Caki2 (cell line): ENCODE measurements at places on chromosomes 3 and 15. TPM values are rescaled to one million over a fixed set of nuclear protein-coding genes. Genes with fewer than 3 reads are reported as not detected.

GRCh38 chr3:106985721-106986120, 391.5 kb upstream of the CCDC54 start:
- no peak for DNase-seq

DNA sequence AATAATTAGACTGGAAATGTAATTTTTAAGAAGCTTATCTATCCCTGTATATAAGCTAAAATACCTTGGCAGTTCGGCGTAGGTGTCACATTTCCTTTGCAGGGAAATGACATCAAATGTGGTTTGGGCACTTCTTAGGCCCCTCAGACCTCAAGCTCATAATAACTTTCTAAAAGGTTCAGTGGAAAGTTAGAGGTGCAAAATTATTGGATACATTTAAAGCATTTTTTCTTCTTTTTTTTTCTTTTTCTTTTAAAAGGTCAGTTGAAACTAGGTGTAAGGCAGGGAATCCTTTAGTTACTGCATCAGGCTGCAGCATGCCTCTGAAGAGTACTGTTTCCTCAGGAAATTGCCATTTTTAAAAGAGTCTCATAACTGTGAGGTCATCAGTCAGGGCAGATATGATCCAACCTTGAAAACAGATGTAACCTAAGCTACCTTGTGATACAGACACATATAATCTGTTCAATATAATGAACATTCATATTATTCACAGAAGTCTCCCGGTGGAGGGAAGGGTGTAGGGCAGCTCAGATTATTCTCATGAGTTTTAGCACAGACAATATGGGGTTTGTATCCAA, 4.8 kb downstream of the SACM1L start:
- no peak for DNase-seq

GRCh38 chr3:69231929-69232440, 109.6 kb upstream of the LMOD3 start:
- peak; percentile 91 for DNase-seq

- DNase-seq: no peak
Measured at GRCh38 chr15:69954666-69955065, 143.1 kb downstream of the TLE3 start.

DNA sequence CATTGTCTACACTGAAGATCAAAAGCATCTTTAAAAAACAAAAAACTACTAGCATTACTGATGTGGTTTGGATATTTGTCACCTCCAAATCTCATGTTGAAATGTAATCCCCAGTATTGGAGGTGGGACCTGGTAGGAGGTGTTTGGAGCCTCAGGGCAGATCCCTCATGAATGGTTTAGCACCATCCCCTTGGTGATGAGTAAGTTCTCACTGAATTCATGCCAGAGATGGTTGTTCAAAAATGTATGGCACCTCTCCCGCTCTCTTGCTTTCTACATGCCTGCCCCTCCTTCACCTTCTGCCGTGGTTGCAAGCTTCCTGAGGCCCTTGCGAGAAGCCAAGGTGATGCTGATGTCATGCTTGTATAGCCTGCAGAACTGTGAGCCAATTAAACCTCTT, 136.6 kb upstream of the FHIT start:
- DNase-seq: no peak

- no peak for DNase-seq
Measured at GRCh38 chr15:52567871-52568600, 794 bp downstream of the ARPP19 start.

- no peak for DNase-seq
Measured at GRCh38 chr3:195159117-195159813, 111.7 kb downstream of the XXYLT1 start.

The GUCA1C gene
- total RNA-seq: not detected in 2 replicates

The HYAL1 gene
- 1.2 TPM in 1 of 2 replicates, not detected in the other for total RNA-seq

The PLA2G4D gene
- total RNA-seq: not detected in 2 replicates

DNA sequence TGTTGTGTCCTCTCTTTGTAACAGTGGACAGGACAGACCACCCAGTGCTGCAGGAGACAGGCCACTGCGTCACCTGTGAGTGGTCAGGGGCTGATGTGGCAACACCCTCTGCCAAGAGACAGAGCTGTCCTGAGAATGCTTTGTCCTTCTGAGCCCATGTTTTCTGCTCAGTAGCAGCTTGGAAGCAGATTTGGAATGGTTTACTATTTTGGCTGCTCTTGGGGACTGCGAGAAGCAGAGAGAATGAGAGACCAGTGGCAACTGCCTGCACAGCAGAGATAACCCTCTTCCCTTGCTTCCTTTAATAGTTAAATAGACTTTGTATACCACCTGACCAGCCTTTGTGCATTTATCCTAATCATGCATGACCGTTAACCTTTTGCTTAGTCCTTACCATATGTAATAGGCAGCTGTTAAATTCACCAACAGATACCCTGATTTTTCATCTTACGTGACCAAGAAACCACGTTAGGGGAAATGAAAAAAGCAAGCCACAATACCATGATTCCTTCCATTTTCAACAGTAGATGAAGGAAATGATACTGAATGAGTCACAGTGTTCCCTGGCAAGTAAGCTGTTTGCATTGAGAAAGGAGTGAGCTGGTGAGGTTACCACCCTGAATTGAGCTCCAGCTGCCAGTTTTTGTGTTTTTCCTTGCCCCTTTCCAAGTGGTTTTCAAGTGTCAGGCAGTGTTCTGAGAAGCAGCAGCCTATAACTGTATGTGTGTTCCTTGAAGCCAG, 35.5 kb downstream of the B3GALNT1 start:
- peak; percentile 62 for DNase-seq

DNA sequence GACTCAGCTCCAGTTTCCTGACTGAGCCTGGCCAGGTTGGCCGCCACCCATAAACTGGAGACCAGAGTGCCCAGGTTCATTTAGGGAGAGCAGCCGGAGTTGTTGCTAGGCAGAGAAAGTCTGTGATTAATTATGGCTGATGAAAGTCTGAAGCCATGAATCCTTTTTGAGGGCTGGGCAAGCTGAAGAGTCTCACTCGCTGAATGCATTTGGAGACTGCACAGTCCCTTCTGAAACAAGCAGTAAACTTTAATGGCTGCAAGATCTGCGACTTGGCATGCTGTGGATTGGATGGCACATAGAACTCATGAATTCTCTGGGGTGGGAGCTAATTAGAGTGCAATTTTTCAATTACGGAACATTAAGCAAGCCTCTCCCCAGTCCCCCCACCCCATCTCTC, 282.1 kb downstream of the RPLP1 start:
- no peak for DNase-seq

DNA sequence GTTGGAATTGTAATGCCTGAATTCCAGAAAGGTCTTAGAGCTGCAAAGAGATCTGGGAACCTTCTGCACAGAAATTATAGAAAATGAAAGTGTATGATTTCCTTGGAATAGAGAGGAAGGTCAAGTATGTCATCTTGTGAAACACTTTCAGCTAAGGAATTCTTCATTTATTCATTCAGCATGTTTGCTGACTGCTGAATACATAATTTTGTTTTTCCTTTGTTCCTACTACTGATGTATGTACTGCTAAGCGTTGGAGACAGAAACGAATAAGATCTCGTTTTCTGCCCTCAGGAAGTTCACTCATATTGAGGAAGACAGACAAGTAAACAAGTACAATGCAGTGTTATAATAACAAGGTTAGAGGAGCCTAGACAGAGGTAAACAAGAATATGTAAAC, 14.3 kb upstream of the IL20RB start:
- no peak for DNase-seq

DNA sequence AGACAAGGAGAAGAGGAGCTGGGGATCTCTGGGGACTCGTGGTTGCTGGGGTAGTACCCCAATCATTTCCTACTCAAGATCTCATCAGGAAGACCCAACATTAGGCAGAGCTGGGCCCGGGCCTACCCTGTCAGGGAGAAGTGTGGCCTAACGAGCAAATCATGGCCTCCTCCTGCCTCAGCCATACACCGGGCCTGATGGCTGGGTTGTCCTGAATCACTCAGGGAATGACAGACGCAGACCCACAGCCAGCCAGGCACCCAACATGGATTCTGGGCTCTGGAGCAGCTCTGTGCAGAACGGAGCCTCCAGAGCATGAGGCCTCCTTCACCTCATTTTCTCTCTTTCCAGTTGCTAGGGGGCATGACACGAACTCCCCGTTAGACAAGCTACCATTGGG, 19.7 kb downstream of the ITGA11 start:
- no peak for DNase-seq

GRCh38 chr15:77504306-77504705, 83.6 kb downstream of the HMG20A start:
- DNase-seq: no peak

- DNase-seq: no peak
Measured at GRCh38 chr3:18423401-18424212, 1.5 kb downstream of the SATB1 start.

The WDR73 gene
- total RNA-seq: 14.2 and 23.1 TPM in 2 replicates

The CLASP2 gene
- total RNA-seq: 14.5 and 18.8 TPM in 2 replicates

The GRM2 gene
- not detected in 2 replicates for total RNA-seq

DNA sequence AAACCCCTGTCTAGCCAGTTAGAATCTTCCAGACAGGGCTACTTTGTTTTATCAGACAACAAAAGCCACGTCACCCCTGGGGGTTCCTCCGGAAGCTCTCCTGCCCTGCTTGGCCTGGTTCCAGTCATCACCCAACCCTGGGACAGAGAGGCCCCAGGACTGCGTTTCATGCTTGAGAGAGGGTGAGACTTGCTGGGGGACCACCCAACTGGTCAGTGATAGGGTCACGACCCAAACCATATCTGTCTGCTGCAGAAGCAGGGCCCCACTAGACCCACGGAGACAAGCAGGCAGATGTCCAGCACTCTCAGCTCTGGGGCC, 1.2 kb downstream of the NT5DC2 start:
- DNase-seq: no peak

GRCh38 chr3:149402481-149402880, 25.0 kb upstream of the TM4SF1 start:
- no peak for DNase-seq

DNA sequence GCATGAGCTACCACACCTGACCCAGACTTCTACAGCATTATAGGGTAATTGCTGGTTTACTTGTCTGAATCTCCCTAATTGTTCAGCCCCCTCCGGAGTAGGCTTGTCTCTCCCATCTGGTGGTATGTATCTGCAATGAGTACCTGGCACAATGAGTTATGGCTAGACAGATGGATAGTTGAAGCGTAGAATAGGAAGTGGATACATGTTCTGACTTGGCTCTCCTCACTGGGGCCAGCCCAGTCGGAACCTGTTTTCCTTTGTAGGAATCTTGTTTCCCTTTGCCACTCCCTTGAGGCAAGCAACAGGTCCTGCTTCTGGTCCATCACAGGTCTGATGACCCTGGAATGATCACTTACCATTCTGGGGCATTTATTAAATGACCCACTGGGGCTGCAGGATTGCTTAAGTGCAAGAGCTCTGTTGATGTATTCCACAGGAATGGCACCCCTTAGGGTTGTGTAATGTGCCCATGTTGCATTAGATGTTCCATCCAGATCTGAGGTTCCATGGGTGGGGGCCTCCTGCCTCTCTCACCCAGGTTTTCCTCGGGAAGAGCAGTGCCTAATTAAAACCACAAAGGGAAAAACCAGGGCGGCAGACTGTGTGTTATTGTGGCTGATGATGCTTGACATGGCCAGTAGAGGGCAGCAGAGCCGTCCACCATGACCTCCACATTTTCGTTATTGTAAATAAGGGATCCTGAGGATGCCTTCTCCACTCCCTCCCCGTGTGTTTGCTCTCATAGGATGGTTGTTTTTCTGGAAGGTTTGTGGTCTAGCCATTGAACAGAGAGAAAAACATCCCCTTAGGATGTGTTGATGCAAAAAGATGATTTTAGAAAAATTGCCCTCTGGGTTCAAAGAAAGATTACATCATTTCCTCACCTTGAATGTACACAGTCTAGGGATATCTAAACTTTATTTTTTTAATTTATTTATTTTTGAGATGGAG, 58.0 kb downstream of the CMTM8 start:
- peak; percentile 47 for DNase-seq

- no peak for DNase-seq
Measured at GRCh38 chr15:82829234-82829633, 19.8 kb downstream of the WHAMM start.

The TM4SF18 gene
- total RNA-seq: 5.9 and 9.3 TPM in 2 replicates

DNA sequence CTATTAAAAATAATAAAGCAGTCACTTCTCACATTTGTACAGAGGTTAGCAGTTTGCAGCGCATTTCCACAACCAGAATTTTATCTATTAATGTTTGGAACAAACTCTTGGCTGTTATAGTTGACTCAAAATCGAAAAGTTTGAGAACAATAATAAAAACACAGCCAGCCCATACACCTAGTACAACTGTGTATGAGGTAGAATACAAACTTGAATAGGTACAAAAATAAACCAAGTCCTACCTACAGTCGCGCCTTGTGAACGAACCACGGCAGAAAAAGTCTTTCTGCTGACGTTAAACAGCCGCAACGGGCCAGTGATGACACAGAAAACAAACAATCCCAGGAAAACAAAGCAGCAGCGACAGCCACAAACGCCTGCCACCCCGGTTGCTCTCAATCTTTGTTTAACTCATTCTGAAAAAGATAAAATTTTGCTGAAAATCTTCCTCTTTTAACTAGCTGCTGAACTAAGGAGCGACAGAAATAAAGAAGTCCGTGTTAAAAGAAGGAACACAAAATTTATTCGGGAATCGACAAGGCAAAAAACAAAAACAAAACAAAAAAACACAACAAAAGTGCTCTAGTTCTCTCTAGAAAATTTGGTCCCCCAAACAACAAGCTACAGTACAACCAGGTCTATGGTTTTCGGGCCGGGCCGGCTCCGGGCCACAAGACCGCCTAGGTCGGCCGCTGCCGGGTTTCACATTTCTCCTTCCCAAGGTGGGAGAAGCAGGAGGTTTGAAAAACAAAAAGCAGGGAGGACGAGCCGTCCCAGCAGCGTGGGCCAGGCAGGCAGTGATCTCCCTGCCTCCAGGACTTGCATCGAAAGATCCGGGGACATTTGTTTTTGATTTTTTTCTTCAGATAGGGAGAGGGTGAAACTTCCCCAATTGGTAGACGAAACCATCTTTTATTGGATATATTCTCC, 2.9 kb downstream of the FOXL2 start:
- no peak for DNase-seq

DNA sequence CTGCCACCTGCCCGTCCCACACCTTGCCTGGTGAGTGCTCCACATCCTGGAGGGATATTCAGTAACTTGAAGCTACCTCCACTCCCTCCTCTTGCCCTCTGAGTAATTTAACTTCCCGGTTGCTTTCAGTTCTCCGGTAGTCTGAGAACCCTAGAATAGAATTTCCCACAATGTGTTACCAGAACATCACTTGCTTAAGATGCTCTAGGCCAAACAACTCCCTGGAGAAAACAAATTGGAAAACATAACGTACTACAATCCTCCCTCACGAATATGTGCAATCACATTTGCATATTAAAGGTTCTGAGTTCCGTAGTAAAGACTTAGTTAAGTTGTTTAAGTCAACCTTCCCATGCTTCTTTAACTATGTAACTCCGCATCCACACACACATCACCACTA, 44.8 kb downstream of the SLCO2A1 start:
- no peak for DNase-seq

The UPK1B gene
- 31.7 and 44.0 TPM in 2 replicates for total RNA-seq

GRCh38 chr3:109553591-109554371, 216.4 kb upstream of the DPPA4 start:
- DNase-seq: peak; percentile 4

GRCh38 chr3:196192524-196193051, 18.6 kb downstream of the ZDHHC19 start:
- DNase-seq: no peak

The LOXL1 gene
- total RNA-seq: 22.7 and 27.1 TPM in 2 replicates

The CHRNA7 gene
- 5.7 TPM in 1 of 2 replicates, not detected in the other for total RNA-seq

GRCh38 chr3:52314489-52314888, 1.6 kb upstream of the DNAH1 start:
- no peak for DNase-seq
